ENCODE measurements at places on chromosomes 11 and 22. TPM values are rescaled to one million over a fixed set of nuclear protein-coding genes. Genes with fewer than 3 reads are reported as not detected.
A peak's percentile ranks its signal among the peaks of the same experiment; 100 is the strongest.

The APOL5 gene
- total RNA-seq: not detected

The FGF19 gene
- total RNA-seq: not detected

The GP1BB gene
- total RNA-seq: 1.9 TPM

The PDXP gene
- 7.5 TPM for total RNA-seq

DNA sequence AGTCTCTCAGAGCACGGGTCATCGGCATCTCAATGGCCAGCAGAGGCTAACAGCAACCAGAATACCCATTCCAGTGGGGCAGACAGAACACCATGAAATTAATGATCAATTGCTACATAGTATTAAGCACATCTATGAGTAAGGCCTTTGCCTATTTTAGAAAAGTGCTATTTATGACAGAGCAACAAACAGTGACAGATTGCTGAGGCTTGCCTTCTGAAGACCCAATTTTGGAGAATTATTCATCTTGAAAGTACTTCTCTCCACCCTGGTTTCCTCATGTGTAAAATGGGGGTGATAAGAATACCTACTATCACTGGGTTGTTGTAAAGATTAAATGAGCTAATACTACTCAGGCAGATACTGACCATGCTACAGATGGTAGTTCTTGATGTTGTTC, 232.7 kb downstream of the TENM4 start:
- no peak for DNase-seq

DNA sequence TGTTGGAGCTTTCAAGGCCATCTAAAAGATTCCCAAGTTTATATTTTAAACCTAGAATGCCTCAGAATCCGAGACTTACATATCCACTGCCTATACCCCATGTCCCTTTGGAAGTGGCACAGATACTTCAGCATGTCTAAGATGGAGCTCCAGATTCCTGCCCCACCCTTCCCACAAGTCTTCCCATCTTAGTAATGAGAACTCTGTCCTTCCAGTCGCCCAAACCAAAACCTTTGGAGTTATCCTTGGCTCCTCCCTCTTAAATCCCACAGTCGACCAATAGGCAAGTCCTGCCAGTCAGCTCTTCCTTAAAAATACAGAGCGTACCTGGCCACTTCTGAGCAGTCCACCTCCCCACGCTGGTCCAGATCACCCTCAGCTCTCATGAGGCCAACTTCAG, 4.3 kb downstream of the POLD4 start:
- DNase-seq: no peak

DNA sequence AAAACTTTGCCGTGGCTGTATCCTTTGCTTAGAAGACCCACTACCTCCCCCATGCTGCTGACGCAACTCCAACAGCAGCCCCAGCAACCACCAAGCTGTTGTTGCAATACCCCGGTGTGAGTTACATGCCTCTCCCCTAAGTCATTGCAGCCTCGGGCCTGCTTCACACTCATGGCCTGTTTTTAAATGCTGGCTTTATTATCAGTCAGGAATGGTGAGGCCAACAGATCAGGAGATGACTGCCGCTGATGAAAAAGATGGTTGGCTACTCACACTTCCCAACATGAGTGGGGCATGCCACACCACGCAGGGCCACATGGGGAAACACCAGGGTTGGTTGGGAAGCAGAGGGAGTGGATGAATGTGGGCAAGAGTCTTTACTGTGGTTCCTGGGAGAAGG, 171.5 kb upstream of the SYT13 start:
- DNase-seq: no peak

DNA sequence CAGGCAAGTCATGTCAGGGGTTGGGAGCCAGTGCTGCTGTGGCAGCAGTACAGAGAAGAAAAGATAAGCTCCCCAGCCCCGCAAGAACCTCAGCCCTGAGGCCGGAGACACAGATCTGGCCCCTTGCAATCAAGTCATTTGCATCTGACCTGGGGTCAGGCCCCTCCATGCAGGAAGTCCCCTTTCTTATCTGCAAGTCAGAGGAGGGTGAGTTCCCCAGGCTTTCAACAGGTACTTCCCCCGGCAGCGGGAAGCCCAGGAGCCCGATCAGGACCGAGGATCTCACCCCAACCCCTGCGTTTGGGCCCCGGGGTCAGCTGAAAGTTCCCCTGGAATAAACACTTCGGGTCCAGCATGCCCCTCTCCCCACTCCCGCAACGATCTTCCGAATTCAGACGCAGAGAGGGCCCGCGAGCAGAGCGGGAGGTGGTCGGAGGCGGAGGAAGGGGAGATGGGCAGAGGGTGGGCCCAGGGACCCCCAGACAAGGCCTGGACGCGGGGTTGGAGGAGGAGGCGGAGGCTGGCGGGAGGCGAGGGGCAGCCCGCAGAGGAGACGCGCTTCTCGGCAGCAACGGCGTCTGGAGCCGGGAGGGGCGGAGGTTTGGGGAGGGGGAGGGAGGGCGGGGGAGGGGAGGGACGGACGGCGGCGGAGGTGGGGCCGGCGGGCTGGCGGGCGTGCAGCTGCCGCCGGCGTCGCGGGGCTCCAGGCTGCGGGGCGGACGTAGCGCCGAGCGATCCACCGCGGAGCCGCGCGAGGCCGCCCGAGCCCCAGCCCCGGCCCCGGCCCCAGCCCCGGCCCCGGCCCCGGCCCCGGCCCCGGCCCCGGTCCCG, at the start of gene TSPAN18:
TSS of gene TSPAN18 (plus strand) at position 680 of the 831 bp plus-strand sequence. CDS start 179,455 bp downstream, outside the sequence.
- peak; percentile 68 for DNase-seq

- no peak for DNase-seq
Observed at GRCh38 chr11:103499710-103500340, 390.6 kb downstream of the DYNC2H1 start.

DNA sequence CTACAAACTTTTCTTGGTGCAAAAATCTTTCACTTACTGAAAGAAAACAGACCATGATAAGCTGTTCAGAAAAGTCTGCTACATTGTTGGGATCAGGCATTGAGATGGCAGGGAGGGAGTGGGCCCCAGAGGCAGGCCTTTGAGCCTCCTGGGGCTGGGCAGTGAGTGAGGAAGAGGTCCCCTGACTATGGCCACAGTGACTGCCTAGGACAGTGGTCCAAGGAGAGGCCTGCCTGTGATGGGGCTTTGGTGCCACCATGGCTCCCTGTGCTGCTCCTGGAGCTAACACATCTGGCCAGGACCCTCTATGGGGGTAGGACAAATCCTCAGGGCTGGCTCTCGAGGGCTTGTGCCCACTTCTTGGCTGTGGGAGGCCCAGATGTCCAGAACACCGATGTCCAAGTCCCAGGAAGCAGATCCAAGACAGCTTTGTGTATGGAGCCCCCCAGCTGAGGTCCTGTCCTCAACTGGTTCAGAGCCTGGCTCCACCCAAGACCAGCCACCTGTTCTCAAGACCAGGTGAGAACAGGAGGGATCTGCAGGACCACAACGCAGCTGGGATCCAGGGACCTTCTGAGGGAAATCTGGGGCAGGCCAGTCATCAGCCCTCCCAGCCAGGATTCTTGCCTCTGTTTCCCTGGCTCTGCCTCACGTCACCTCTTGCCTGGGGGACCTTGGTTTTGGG, 36.9 kb downstream of the PPM1F start:
- no peak for DNase-seq

- no peak for DNase-seq
Observed at GRCh38 chr11:123111465-123111864, 49.5 kb upstream of the HSPA8 start.

GRCh38 chr11:14290422-14290821, 68.6 kb downstream of the RRAS2 start:
- DNase-seq: no peak

DNA sequence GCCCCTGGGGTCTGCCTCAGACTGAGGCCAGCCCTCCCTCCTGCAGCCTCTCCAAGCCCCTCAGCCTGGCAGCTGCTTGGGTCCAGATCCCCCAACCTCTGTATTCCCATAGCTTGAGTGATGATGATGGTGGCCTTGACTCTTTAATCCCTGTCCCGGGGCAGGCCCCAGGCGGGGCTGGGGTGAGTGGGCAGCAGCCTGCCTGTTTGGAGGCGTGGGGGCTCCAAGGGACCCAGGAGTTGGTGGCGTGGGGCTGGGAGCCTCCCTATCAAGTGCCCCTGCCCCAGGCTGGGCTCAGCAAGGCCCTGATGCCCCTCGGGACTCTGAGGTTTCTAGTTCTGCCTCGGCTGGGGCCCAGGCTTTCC, 22.5 kb downstream of the PPIL2 start:
- DNase-seq: no peak

DNA sequence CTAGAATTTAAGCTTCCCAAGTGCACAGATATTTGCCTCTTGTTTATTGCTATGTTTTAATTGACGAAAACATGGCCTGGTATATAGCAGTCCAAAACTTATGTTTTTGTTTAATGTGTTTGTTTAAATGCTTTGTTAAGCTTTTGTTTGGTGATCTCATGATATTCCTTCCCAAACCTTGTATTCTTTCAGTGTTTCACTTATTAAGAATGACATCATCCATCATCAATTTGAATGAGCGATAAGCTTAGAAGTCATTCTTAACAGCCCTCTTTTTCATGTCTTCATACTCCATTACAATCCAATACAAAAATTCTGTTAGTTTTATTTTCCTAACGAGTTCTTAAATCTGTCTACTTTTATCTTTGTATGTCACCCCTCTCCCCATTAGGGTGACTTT, 206.0 kb downstream of the DYNC2H1 start:
- no peak for DNase-seq

- no peak for DNase-seq
Observed at GRCh38 chr11:111957663-111958444, 20.7 kb downstream of the DIXDC1 start.

- DNase-seq: no peak
Observed at GRCh38 chr11:107999759-108000455, 8.8 kb upstream of the CUL5 start.

DNA sequence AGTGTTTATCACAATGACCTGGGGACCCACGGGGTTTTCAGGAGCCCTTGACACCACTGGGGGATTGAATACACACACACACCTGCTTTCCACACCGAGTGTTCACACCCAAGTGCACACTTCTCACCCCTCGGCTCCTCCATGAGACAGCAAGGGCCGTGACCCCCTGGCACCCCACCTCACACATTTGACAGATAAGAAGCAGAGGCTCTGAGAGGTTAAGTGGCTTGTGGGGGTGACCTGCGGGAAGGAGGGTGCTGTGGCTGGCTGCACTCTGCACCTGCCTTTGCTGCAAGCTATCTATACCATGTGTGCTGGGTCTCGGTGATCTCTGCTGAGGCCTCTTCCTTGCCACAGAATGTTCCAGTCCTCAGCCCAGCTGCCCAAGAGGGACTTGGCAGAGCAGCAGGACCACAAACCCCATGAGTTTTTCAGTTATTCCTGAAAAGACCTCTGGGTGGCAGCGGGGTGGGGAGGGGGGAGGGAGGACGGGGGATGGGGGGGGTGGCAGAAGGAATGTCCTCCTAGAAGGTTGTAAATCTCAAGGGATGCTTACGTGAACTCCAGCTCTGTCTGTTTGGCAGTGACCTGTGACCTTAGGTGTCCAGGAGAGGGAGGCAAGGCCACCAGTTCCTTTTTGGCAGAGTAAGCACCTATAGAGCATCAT, 47.9 kb upstream of the RFPL3 start:
- no peak for DNase-seq

DNA sequence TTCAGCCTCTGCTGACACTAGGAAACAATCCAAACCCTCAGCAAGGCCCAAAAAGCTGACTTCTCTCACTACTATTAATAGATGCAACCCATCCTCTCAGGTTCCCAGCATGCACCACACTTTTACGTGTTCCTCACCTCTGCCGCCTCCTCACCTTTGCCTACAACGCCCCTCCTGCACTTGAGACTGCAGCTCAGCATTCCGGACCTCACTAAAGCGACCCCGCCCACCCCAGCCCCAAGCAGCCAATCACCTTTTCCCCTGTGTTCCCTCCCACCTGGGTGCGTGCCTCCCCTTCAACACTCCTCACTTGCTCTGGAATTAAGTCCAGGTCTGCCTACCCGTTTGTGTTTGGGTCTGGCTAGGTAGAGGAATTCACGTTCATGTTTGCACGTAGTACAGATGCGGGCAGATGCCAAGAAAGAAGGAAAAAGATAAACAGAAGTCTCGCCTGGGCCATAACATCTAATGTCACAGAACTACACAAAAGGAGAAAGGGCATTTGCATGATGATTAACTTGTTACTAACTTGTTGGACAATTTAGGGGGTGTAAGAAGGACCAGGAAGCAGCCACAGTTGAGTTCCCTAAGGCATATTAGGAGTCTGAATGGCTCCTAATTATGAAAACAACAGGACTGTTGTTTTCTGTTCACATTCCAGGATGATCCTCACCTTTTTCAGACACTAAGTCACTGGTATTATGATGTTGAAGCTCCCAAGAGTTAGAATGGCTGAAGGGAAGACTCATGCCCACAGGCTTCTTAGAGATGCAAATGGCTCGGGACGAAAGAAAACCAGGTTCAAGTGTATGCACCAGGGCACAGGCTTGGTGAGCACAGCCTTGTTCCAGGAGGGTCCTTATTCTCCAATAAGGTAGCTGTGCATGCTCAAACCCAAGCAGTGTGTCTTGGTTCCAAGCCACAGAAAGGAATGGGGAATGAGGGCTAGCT, 102.2 kb downstream of the MICAL3 start:
- DNase-seq: no peak

- peak; percentile 96 for DNase-seq
Observed at GRCh38 chr22:37804881-37805809, 2.6 kb upstream of the GCAT start.

DNA sequence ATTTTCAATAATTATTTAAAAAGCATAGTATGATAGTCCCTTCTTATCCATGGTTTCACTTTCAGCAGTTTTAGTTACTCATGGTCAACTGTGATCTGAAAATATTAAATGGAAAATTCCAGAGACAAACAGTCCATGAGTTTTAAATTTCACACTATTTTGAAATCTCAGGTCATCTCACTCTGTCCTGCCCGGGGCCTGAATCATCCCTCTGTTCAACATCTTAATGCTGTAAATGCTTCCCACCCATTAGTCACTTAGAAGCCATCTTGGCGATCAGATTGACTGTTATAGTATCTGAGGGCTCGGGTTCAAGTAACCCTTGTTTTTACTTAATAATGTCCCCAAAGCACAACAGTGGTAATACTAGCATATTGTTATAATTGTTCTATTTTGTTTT, 1509.3 kb downstream of the FAM181B start:
- DNase-seq: no peak

- DNase-seq: no peak
Observed at GRCh38 chr22:30167296-30167695, 79.3 kb downstream of the LIF start.

DNA sequence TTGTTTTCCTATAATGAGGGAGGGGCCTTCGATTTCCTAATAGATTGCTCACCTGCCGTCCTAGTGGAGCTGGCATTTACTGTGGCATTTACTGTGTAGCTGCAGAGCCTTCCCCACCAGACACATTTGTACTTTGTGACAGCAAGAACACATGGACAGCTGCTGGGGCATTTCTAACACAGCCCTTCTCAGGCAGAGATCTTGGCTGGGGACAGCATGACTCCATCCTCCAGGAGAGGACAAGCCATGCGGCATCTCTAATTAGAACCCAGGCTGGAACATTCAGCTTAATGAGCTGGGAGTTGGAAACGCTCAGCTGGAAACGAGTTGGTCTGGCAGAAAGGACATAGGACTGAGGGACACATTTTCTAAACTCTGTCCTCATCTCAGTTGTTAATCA, 887.5 kb downstream of the NTM start:
- DNase-seq: no peak

GRCh38 chr22:27212617-27213177, 555.3 kb downstream of the MIAT start:
- peak; percentile 97 for DNase-seq

GRCh38 chr11:14971865-14972580, at the start of gene CALCA:
CALCA (minus strand) TSS chr11:14972351; CDS start chr11:14971192, 1,159 bp downstream.
- no peak for DNase-seq
